Foreskin melanocyte (primary cell): ENCODE measurements at places on chromosomes 16 and 17.

DNA sequence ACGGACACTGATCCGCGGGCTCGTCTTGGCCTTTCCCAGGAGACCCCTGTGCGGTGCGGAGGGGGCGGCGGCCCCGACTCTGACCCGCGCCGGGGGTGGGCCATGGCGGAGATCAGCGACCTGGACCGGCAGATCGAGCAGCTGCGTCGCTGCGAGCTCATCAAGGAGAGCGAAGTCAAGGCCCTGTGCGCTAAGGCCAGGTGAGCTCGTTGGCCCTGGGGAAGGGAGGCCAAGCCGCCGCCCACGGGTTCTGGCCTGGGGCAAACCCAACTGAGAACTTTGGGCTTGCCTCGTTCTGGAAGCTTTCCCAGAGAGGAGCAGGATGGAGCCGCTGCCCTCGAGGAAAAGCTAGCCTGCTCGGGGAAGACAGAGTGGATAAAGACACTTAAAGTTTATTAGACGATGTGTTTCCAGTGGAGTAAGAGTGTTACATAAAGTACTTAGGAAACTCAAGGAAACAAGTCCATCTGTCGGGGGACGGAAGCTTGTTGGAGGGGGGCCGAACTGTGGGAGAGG is 540 bp downstream of the PPP4C start:
- no peak for DNase-seq

DNA sequence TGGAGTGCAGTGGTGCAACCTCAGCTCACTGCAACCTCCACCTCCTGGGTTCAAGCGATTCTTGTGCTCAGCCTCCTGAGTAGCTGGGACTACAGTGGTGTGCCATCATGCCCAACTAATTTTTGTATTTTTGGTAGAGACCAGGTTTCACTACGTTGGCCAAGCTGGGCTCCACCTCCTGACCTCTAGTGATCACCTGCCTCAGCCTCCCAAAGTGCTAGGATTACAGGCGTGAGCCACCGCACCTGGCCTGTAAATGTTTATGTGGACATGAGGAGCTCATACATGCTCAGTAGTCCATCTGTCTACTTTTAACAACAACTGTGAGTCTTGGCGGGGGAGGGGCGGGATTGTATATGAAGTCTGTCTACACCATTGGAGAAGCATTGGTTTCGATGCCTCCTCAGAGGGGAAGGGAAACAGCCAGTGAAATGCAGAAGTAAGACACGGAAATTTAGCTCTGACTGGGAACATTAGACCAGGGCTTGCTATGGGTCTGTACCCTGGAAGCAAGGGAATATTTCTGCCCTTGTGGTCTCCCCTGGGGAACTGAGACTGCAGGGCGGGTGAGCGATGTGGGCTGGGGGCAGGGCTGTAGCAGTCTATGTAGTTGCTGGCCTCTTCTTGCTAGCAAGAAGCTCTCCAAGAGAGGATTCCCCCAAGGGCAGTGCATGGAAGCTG is 9.3 kb downstream of the NUBP1 start:
- DNase-seq, result no peak

DNA sequence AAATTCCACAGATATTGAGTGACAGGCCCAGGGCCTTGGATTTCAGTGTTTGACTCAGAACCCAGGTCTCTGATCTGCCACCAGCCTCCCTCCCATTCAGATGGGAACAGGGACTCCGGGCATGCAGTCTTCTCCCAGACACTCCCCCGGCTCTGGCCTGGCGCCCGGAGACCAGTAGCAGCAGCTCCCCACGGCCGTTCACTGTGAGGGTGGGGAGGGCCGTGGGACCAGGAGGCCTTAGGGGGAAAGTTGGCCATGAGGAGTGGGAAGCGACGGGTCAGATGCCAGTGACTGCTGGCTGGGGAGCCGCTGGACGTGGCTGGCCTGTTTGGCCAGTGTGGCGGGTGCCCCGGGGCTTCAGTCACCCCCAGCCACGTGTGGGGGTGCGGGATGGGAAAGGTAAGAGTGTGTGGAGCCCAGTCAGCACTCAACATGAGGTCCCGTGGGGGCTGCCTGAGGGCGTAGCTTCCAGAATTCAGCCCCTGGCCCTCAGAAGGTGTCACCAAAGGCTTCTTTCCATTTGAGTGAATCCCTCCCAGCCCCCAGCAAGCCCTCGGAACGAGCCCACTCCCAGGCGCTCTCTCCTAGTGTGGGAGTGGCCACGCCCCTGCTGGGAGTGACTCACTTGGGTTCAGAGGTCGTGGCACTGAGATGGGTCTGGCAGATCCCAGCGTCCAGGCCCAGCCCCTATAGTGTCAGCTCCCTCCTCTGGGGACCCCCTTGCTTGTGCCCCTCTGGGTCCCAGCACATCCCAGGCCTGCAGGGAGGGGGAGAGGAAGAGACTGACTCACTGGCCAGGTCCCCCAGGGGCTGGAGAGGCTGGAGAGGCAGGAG is 309.4 kb downstream of the SEC14L1 start:
- DNase-seq, result no peak

- DNase-seq, result no peak
Measured at GRCh38 chr16:15492091-15492740, 57.8 kb downstream of the BMERB1 start.

GRCh38 chr17:17812211-17813054 is 24.4 kb downstream of the SREBF1 start:
- DNase-seq, result peak; percentile 42

- DNase-seq, result peak; percentile 48
Measured at GRCh38 chr16:87203060-87203656, 114.0 kb downstream of the C16orf95 start.

- no peak for DNase-seq
Measured at GRCh38 chr17:67467500-67468455, 90.7 kb downstream of the PITPNC1 start.

DNA sequence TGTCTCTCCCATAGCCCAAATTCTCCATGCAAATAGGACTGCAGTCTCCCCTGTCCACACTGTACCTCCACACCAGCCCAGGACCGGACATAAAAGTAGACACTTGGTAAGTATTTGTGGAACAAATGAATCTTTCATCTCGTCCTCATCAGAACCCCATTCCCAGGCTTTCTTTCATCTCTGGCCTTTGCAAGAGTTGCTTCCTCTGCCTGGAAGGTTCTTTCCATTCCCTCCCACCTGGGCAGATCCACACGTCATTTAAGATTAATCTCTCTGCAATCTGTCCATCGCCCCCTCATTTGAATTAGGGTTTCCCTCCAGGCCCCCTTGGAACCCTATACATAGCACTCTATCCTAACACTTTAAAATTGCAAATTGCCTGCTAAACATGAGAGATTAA is 3.9 kb upstream of the NXPH3 start:
- no peak for DNase-seq

DNA sequence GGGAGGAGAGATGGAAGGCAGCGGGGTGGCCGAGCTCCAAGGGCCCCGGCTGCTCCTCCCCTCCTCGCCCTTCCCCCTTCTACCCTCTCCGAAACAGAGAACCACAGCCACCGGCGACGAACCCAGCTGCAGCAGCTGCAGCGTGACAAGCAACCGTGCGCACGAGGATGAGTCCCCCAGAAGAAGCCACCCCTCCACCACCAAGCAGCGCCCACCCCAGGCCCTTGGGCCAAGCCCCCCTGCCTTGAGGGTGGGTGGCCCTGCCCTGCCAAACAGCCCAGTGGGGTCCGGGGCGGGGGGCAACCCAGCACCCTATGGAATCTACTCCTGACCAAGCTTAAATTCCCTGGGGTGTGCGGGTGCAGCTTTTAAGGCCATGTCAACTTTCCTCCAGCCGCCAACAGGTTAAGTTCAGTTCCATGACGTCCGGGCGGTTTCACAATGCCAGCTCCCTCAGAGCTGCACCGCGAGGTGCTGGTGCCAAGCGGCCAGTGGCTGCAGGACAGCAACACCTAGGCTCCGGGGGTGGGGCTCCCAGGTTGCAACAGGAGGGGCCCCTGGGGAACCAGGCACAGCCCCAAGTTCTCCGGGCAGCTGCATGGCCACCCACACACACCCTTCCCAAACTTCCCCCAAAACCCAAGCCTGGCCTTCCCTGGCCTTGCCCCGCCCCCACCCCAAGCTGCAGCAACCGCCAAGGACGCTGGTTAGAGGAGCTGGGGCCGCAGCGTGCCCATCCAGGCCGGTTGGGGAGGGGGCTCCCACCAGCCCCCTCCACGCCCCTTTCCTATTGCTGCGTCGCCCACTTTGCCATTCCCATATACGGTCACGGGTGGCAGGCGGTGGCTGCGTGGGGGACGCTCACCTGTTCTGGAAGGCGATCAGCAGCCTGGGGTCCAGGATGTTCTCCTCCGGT is 2.0 kb downstream of the CBX4 start:
- DNase-seq, result no peak

- no peak for DNase-seq
Measured at GRCh38 chr16:50537533-50538290, 10.5 kb upstream of the NKD1 start.

- DNase-seq, result no peak
Measured at GRCh38 chr17:12856416-12856815, 67.1 kb downstream of the ARHGAP44 start.

- no peak for DNase-seq
Measured at GRCh38 chr17:19569785-19570543, 36.3 kb downstream of the SLC47A1 start.

GRCh38 chr17:77212081-77212832 is 71.5 kb downstream of the SEC14L1 start:
- DNase-seq, result peak; percentile 82

GRCh38 chr17:61352408-61352770 is 47.3 kb upstream of the TBX2 start:
- DNase-seq, result no peak

GRCh38 chr17:35627417-35627816 is 40.3 kb downstream of the AP2B1 start:
- no peak for DNase-seq

- no peak for DNase-seq
Measured at GRCh38 chr17:67258821-67259468, 13.9 kb upstream of the HELZ start.

DNA sequence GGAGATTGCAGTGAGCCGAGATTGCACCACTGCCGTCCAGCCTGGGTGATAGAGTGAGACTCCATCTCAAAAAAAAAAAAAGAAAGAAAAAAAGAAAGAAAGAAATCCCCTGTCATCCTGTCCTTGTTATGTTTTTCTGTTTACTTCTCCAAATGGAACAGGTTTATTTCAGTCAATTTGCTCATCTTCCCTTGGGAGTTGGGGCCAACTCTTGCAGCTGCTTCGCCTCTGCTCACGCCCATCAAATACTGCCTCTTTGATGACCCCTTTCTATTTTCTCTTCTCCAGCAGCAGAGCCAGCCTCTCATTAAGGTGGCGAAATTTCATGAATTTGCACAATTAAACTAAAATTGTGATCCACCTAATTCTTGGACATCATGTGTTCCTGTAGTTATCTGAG is 173.4 kb downstream of the ZNF18 start:
- no peak for DNase-seq

GRCh38 chr17:42051013-42051400 is 606 bp upstream of the C17orf113 start:
- no peak for DNase-seq

DNA sequence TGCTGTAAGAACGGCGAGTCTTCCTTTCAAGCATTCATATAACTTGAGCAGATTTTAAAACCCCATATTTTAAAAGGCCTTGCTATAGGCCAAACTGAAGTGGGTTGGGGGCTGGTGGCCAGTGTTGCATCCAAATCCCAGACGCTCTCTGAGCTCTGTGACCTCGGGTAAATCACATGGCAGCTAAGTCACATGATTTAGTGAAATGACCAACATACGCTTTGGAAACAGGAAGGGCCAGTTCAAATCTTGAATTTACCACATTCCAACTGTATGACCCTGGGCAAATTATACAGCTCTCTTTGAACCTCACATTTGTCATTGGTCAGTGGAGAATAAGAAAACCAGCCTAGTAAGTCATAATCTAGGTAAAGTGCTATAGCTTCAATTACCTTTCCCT is 519.3 kb downstream of the HAPSTR1 start:
- DNase-seq, result peak; percentile 49

- DNase-seq, result no peak
Measured at GRCh38 chr17:17840751-17841591, 4.2 kb upstream of the SREBF1 start.

GRCh38 chr16:16988963-16989362 is 481.8 kb downstream of the XYLT1 start:
- no peak for DNase-seq

DNA sequence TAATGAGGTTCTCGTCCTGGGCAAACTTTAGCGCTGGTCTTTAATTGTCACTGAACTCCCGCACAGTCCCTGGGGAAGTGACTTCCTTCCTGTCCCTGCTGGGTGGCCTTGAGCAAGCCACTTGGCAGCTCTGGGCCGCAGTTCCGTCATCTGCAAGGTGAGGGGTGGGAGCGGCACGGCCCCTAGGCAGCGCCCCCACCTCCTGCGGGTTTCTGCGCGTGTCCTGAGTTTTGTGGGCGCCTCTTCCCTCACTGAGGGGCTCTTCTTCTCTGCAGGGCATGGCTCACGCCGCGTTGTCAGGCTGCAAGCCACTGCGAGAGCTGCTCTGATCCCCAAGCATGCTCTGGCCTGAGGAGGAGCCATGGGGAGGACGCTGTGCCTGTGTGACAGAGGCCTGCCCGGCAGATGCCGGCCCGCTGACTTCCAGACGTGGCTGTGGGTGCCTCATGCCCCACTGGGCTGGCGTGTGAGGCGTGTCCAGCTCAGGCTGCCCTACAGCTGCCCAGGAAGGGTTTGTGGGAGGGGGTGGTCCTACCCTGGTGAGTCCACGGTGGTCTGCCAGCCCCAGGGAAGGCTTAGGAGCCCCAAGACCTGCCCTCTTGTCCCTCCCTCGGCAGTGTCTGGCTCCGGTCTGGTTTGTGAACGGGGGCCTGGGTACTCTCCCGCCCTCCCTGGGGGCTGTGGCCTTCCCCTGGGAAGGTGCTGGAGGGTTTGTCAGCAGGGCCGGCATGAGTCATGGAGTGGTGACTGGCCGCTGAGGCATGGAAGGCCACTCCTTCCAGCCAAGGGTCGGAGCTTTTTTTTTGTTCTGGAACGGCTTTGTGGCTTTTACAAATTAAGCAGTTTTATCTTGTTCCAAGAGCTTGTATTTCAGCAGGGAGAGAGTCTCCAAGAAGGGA is 182.0 kb downstream of the SEC14L1 start:
- DNase-seq, result peak; percentile 96

- DNase-seq, result no peak
Measured at GRCh38 chr16:56267888-56268287, 76.6 kb downstream of the GNAO1 start.

DNA sequence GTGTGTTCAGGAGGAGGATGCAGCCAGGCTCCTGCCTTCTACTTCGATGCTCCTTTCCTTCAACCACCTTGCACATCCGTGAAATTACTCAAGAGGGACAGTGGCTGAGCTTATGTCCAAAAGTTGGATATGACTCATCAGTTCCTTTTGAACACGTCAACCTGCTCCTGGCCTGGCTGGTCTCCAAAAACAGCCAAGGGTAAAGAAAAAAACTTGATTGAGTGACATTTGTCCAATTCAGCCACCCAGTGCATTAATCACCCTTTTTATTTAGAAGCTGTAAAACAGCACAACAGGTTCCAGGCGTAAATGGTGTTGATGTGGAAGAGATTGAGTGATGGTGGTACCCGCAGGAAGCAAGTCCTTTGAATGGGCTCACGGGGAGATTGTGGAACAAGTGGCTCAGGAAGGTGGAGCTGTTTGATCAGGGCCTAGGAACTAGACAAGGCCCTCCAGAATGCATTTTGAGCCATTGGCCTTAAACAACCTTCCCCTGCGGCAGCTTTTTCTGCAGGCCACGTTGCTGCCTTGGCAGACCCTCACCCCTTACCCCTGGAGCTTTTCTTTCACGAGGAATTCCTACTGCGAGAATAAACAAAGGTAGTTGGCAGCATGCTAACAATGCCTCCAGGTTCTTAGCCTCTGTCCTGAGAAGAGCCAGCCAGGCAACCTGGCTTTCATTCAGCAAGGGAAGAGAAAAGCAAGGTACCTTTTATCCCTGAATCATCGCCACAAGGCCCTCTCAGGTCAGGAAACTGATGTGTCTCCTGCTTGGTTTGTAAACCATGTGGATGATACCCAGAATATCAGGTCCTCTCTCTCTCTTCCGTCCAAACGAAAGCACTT is 173.3 kb upstream of the CACNG5 start:
- no peak for DNase-seq

- DNase-seq, result no peak
Measured at GRCh38 chr17:81582341-81582740, 30.2 kb upstream of the FAAP100 start.
